Cardiac septum (tissue), 1 donor: ENCODE measurements at places on chromosomes 12 and 14.

DNA sequence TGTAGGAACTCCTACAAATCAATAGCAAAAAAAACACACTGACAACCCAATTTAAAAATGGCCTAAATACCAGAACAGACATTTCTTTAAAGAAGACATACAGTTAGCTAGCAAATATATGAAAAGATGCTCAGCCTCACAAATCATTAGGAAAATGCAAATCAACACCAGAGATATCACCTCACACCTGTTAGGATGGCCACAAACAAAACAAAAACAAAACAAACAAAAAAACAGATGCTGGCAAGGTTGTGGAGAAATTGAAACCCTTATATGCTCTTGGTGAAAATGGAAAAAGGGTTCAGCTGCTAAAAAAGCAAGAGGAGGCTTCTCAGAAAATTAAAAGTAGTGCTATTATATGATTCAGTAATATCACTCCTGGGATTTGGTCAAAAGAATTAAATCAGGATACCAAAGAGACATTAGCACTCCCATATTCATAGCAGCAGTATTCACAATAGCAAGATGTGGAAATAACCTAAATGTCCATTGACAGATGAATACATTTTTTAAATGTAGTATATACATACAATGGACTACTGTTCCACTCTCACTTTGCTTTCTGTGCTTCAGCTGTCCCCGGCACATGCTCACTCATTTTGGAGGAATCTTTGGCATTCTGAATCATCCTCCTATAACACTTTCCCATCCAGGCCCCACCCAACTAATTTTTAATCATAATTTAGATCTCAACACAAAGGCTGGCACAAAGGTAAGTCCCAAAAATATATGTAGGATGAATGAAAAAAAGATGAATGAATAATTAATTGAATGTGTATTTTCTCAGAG, 99.1 kb downstream of the SYT1 start:
- DNase-seq = no peak

GRCh38 chr14:87325741-87326140, 667.2 kb downstream of the GALC start:
- DNase-seq = no peak

- no peak for DNase-seq
These were observed 366.2 kb upstream of the KITLG start for GRCh38 chr12:88946372-88946997.

DNA sequence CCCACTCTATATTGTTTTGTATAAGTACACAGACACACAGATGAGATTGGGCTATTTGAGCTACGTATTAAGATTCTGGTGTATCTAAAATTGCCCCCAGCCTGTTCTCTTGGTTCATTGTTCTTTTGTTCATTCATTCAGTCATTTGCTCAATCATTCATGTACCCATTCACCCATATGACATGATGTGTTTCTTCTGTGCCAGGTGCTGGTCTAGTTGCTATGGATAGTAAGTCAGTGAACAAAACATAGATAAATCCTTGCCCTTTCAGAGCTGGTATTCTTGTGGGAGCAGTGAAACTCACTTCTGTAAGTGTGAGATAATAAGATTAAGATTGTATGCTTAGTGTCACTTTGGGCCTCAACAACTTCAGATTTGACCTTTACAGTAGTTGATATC, 191.3 kb downstream of the TMTC2 start:
- DNase-seq = no peak

DNA sequence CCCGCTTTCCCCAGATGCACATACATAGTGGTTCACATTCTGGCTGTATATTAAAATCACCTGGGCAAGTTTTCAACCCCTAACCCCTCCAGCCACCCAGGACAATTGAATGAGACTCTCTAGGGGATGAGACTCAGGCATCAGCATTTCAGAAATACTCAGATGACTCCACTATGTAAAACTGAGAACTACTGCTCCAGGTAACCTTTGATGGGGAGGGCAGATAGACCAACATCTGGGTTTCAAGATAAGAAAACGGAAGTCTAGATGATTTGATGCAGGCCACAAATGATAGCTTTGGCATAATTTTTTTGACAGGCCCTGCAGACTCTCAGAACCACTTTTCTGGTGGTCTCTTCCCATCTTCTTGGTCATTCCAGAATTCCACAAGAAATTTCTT, 341.1 kb downstream of the EMP1 start:
- no peak for DNase-seq

GRCh38 chr12:85784096-85784720, 52.0 kb downstream of the RASSF9 start:
- no peak for DNase-seq

DNA sequence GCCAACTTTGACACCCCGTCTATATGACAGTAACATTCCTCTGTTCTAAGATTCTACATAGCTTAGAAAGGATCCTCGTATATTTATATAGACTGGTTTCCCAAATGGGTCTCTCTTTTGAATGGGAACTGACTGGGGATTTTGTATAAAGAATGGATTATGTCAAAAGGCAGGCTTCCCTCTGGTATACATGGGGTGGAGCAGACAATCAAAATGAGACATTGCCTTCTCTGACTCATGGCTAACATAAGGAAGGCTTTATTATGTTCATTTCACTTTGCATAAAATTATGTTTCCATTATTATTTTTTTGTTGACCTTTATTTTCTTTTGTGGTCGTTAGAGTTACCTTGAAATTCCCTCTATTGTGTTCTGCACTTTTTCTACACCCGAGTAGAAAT, 211.1 kb downstream of the ALG10B start:
- no peak for DNase-seq

DNA sequence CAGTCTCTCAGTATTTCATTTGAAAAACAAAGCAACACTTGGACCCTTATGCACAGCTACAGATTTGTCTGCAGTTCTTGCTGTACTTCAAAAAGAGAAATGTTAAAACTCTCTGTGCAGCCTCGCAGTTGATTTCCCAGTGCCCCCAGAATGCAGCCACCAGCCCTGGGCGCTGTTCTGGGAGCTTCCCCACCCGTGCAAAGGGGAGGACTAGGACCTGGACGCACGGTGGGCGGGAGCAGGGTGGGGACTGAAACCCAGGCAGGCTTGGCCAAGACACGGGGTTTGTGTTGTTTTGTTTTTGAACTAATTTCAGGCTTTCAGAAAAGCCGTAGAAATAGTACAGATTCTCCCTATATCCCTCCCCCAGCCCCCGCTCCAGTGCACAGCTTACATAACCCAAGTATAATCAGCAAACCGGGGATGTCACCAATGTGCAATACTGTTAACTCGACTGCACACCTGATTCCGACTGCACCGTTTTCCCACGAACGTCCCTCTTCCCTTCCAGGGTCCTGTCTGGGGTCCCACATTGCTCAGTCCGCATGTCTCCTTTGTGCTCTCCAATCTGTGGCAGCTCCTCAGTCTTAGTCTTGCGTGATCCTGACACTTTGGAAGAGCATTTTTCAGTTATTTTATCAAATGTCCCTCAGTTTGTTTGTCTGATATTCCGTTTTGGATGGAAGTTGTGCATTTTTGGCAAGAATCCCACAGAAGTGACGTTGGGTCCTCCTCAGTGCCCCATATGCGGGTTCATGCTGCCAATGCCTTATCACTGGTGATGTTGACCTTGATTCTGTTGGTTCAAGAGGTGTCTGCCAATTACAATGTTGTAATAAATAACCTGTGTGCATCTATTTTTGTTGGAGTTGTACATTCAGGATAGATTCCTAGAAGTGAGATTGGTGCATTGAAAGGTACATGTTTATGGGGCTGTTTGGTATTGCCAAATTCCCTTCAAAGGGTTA, 95.9 kb downstream of the SETD3 start:
- DNase-seq = no peak

GRCh38 chr12:68139001-68139400, 20.5 kb downstream of the IFNG start:
- no peak for DNase-seq
